Aorta (tissue), 5 donors: ENCODE measurements at places on chromosomes 13 and 19. TPM values are rescaled to one million over a fixed set of nuclear protein-coding genes. Genes with fewer than 3 reads are reported as not detected.

SCN1B gene
- 11.9 TPM for total RNA-seq

GRCh38 chr13:52348071-52348470, 57.9 kb downstream of the THSD1 start:
- no peak for DNase-seq

GRCh38 chr13:59658027-59658737, 505.5 kb downstream of the DIAPH3 start:
- DNase-seq: no peak

IRGC gene
- total RNA-seq: not detected

GRCh38 chr13:25927932-25928331, 123.9 kb downstream of the SHISA2 start:
- no peak for DNase-seq
